ENCODE measurements at places on chromosomes 2 and 18. TPM values are rescaled to one million over a fixed set of nuclear protein-coding genes. Genes with fewer than 3 reads are reported as not detected.

DNA sequence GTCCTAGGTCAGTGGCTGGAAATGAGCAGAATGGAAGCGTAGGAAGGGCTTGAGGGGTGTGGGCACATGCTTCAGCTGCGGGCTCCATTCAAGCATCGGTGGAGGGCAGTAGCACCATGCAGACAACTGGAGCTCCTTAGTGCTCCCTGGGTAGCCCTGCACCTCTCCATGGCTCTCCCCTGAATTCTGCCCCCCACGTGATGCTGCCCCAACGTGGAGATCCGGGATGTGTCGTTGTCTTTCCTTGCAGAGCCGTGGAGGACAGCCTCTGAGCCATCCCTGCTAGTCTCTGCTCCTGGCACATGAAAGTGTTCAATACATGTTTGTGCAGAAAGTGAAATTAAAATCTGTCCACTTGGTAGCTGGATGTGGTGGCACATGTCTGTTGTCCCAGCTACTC is 94.5 kb downstream of the SH3RF3 start:
- no peaks in the 10 kb centered on the region for H3K36me3 ChIP-seq
- no peak overlapping the region for H3K27ac ChIP-seq
- no peak overlapping the region for H3K4me3 ChIP-seq
- no peak for DNase-seq
- no peaks in the 10 kb centered on the region for H3K4me1 ChIP-seq

Gene OTOF
- 0.38 TPM for polyA plus RNA-seq

GRCh38 chr2:199315299-199316179 is 142.2 kb downstream of the SATB2 start:
- no peak overlapping the region for H3K4me3 ChIP-seq
- peak; percentile 71 for DNase-seq
- H3K36me3 ChIP-seq: peaks cover 7% of the 10 kb centered on the region
- peaks cover 13% of the 10 kb centered on the region for H3K4me1 ChIP-seq
- peak overlapping the region; percentile 50 for H3K27ac ChIP-seq

GRCh38 chr2:218834685-218835084 is 3.1 kb upstream of the PRKAG3 start:
- DNase-seq: no peak
- H3K36me3 ChIP-seq: no peaks in the 10 kb centered on the region
- H3K4me3 ChIP-seq: no peak overlapping the region
- H3K4me1 ChIP-seq: peaks cover 20% of the 10 kb centered on the region

DNA sequence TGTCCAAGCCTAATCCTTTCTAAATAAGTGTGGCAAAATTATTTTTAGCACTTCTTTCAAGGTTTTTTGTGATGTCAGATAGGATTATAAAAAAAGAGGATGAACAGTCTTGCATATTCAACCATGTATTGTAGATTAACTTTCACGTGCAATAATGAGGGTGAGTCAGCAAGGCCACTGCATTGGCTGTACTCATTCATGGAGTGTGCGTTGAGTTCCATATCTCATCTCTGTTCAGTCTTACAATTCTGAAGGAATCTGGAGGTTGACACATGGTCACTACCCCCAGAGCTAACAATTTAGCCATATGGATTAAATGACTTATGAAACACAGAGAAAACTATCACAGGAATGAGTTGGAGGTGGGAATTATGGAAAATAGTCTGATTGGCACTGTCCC is 810.5 kb downstream of the SLC4A3 start:
- DNase-seq: no peak
- no peaks in the 10 kb centered on the region for H3K4me1 ChIP-seq
- no peaks in the 10 kb centered on the region for H3K27me3 ChIP-seq
- no peak overlapping the region for H3K27ac ChIP-seq
- H3K4me3 ChIP-seq: no peak overlapping the region
- no peaks in the 10 kb centered on the region for H3K36me3 ChIP-seq

DNA sequence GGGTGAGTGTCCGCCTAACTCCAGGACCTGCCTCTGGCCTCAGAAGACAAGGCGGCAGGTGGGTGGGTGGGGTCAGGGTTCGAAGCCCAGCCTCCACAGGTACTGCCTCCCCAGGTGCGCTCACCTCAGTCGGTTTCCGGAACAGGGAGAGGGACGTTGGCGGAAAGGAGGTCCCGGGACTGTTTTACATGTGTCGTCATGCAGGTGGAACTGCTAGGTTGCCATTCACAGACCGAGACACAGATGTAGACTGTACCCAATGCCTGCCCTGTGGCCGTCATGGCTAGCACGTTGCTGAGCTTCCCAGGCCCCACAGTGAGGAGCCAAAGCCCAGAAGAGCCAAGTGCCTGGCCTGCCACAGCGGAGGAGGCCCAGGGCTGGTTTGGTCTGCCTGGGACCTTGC is 284.0 kb upstream of the HS6ST1 start:
- no peaks in the 10 kb centered on the region for H3K4me1 ChIP-seq
- H3K27me3 ChIP-seq: no peaks in the 10 kb centered on the region
- no peak for DNase-seq
- no peak overlapping the region for H3K27ac ChIP-seq
- H3K4me3 ChIP-seq: no peak overlapping the region

- DNase-seq: no peak
- H3K36me3 ChIP-seq: no peaks in the 10 kb centered on the region
- H3K27ac ChIP-seq: no peak overlapping the region
- H3K27me3 ChIP-seq: no peaks in the 10 kb centered on the region
- H3K4me1 ChIP-seq: no peaks in the 10 kb centered on the region
- no peak overlapping the region for H3K4me3 ChIP-seq
Observed at GRCh38 chr2:15874321-15874720, 66.0 kb upstream of the MYCN start.

DNA sequence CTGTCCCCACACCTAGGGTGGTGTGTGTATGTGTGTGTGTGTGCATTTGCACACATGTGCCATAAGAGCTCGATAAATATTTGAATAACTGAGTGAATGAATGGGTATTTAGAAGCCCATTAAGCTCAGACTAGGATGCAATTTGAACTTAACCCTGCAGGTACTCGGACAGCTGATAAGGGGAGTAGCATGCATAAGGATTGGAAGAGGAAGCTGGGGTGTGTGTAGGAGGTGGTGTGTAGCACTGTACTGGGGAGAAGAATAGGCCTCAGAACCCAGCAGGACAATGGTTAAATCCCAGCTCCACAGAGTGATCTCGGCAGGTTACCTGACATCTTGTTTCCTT is 1.8 kb upstream of the KCNF1 start:
- no peak overlapping the region for H3K27ac ChIP-seq
- H3K36me3 ChIP-seq: no peaks in the 10 kb centered on the region
- peaks cover 5% of the 10 kb centered on the region for H3K27me3 ChIP-seq
- DNase-seq: no peak

GRCh38 chr18:80124131-80124530 is 15.1 kb downstream of the ADNP2 start:
- no peaks in the 10 kb centered on the region for H3K4me1 ChIP-seq
- no peaks in the 10 kb centered on the region for H3K27me3 ChIP-seq
- no peak overlapping the region for H3K4me3 ChIP-seq
- H3K36me3 ChIP-seq: 0 out of 2 replicates have a peak, but pooled peaks cover 14% of the 10 kb centered on the region
- no peak overlapping the region for H3K27ac ChIP-seq

Gene CKAP2L
- 9.0 TPM for polyA plus RNA-seq

- H3K4me3 ChIP-seq: no peak overlapping the region
- DNase-seq: no peak
- H3K27ac ChIP-seq: no peak overlapping the region
- no peaks in the 10 kb centered on the region for H3K4me1 ChIP-seq
- H3K27me3 ChIP-seq: no peaks in the 10 kb centered on the region
- H3K36me3 ChIP-seq: no peaks in the 10 kb centered on the region
Observed at GRCh38 chr2:82317012-82317411, 2012.5 kb upstream of the LRRTM1 start.

DNA sequence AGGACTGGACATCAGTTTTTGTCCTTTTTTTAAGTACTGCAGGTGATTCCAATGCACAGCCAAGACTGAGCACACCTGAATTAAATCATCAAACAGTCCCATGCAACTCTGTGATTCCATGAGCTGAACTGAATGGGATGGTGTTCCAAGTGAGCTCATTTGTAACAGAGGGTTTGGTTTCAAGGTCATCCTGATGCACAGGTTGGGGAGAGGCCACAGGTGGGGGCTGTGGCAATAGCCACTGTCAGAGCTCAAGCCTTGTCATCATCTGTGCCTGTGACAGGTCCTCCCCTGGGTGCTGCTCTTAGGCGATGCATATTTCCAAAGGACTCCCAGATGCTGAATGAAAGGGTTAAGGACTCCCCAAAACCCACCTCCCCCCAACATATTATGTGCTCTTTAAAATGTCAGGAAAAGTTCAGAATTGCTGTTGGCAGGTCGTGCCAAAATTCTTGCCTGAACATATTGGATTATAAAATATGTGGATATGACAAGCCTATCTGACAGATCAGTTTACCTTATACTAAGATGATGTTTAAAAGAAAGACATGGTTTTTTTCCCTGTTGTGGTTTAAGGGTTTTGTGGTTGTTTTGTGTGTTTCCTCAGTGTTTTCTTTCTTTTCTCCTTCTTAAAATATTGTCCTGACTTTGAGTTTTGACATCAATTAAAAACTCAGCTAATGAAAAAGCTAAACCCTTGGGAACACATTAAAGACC is 263.5 kb upstream of the SIX2 start:
- peaks cover 7% of the 10 kb centered on the region for H3K4me1 ChIP-seq
- no peaks in the 10 kb centered on the region for H3K36me3 ChIP-seq
- no peak overlapping the region for H3K4me3 ChIP-seq

GRCh38 chr2:231418820-231419640 is 23.5 kb downstream of the B3GNT7 start:
- H3K27ac ChIP-seq: no peak overlapping the region
- no peak overlapping the region for H3K4me3 ChIP-seq
- no peak for DNase-seq
- no peaks in the 10 kb centered on the region for H3K36me3 ChIP-seq
- H3K27me3 ChIP-seq: 0 out of 2 replicates have a peak, but pooled peaks cover 2% of the 10 kb centered on the region

Gene RGPD3
- polyA plus RNA-seq: 0.08 TPM

Gene LAMA1
- 2.8 TPM for polyA plus RNA-seq

GRCh38 chr18:62030091-62030985 is 137.5 kb upstream of the RNF152 start:
- H3K4me1 ChIP-seq: peaks cover 11% of the 10 kb centered on the region
- DNase-seq: peak; percentile 20
- H3K36me3 ChIP-seq: no peaks in the 10 kb centered on the region
- no peak overlapping the region for H3K27ac ChIP-seq
- H3K27me3 ChIP-seq: no peaks in the 10 kb centered on the region

Gene ITGB6
- not detected for polyA plus RNA-seq

Gene PRSS56
- not detected for polyA plus RNA-seq

Gene DSC2
- polyA plus RNA-seq: not detected

- no peak overlapping the region for H3K27ac ChIP-seq
- H3K4me1 ChIP-seq: no peaks in the 10 kb centered on the region
- no peak overlapping the region for H3K4me3 ChIP-seq
- peak; percentile 2 for DNase-seq
Observed at GRCh38 chr2:225597911-225598310, 198.4 kb downstream of the NYAP2 start.

Gene SPTBN1
- polyA plus RNA-seq: 57.7 TPM

DNA sequence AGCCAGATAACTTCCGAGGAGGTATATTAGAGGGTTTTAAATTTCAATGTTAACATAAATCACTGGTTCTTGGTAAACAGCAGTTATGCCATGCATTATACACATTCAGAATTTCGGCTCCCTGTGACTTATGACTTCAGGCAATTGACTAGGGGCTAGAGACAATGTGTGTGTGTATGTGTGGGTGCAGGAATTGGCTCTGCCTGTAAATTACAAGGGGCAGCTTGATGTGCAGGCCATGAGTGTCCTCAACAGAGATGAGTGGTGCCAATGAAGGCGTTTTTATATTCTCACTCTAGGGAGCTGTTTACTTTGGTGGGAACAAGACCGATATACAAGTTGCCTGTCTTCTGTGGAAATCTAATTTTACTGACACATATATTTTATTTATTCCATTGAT is 161.6 kb downstream of the CSRNP3 start:
- no peak overlapping the region for H3K27ac ChIP-seq
- no peaks in the 10 kb centered on the region for H3K27me3 ChIP-seq
- no peaks in the 10 kb centered on the region for H3K4me1 ChIP-seq
- H3K4me3 ChIP-seq: no peak overlapping the region

- H3K27me3 ChIP-seq: no peaks in the 10 kb centered on the region
- no peak overlapping the region for H3K4me3 ChIP-seq
- H3K27ac ChIP-seq: no peak overlapping the region
Observed at GRCh38 chr2:226581661-226582060, 218.0 kb downstream of the IRS1 start.

Gene MERTK
- not detected for polyA plus RNA-seq

DNA sequence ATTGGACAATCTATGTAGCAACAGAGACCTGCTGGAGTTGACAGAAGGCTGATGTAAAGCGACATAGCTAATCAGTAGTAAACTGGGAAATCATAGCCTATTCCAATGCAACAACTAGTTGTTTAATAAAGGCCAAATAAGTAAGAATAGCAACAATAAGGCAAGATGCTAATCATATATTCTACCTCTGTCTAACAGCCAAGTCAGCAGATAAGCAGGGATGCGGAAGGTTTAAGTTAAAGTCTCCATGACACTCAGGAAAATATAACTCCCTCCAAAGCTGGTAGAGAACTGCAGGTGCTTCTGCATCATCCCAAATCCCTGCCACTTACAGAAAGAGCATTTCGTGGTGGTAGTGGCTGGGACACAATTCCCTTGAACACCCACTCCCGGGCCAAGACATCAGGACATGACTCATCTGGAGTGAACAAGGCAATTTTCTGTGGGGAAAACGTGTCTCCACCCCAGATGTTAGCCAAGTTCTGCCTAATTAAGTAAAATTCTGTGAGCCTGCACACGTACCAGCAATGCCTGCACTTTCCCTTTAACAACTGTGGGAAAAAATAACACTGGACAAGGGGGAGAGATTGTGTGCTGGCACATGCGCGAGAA is 413.6 kb upstream of the ID2 start:
- peaks cover 8% of the 10 kb centered on the region for H3K4me1 ChIP-seq
- no peaks in the 10 kb centered on the region for H3K27me3 ChIP-seq
- H3K27ac ChIP-seq: no peak overlapping the region
- no peak overlapping the region for H3K4me3 ChIP-seq
- no peaks in the 10 kb centered on the region for H3K36me3 ChIP-seq
